ENCODE measurements at places on chromosomes 13 and 19. TPM values are rescaled to one million over a fixed set of nuclear protein-coding genes. Genes with fewer than 3 reads are reported as not detected.

CKM gene
- 0.06 TPM for total RNA-seq

EBI3 gene
- 3.0 TPM for total RNA-seq

PAN3 gene
- total RNA-seq: 8.2 TPM

GRCh38 chr13:96199315-96199714, 109.4 kb downstream of the HS6ST3 start:
- DNase-seq: no peak

DNA sequence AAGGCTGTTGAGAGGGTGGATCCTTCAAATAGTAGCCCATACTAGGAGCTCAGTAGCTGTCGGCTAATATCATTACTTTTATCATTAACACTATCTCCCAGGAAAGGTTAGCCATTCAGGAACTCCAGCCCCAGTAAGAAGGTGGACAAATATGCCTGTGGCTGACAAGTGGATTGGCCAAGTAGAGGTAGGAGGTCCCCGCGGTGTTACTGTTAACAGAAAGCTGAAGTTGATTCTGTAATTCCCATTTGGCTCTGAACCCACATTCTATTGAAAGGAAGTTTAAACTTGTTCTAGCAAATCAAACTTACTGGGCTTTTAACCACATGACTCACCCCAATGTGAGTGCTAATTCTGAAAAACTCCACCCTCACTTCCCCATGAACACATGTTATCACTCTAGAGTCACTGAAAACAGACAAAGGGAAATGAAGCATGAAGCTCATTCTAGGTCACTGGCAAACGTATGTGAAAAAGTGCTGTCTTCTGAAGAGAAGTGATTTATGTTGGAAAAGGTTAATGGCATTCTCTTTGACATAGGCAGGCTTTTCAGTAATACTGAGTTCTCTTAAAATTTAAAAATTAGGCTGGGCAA, 273.5 kb downstream of the FGF14 start:
- peak; percentile 82 for DNase-seq

DNA sequence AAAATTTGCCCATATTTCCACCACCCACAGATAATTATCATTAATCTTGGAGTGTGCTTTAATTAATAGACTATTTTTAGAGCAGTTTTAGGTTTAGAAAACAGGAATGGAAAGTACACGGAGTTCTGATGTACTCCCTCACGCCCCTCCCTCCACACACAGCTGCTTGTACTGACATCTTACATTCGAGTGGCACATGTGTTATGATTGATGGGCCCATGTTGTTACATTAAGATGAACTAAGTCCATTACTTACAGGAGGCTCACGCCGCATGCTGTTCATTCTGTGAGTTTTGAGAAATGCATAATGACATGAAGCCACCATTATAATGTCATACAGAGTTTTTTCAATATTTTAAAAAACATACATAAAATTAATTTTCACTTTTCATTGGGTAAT, 1.2 kb upstream of the SPATA13 start:
- no peak for DNase-seq

GRCh38 chr13:46170687-46171086, 11.3 kb downstream of the LCP1 start:
- no peak for DNase-seq

DNA sequence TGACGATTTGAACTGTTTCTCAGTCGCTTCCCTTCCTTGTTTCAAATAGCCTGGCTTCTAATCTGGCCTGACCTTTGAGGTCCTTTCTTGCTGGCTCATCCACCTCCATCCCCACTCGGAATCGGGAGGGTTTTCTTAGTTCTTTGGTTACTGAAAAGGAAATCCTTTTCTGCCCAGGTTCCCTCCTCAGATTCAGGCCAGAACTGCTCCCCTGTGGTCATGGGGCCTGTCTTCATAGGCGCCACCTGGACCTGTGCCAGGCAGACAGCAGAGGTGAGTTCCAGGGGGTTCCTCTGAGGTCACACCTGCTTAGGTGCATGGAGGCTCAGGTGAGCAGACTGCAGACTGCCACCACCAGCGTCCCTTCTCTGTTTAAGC, 62.4 kb downstream of the AKAP11 start:
- DNase-seq: no peak

GRCh38 chr19:33426621-33427361, 53.3 kb downstream of the CEBPG start:
- no peak for DNase-seq

- DNase-seq: no peak
These were observed 186.7 kb upstream of the IPO5 start for GRCh38 chr13:97766749-97767148.
